ENCODE measurements at places on chromosomes 5 and 9. TPM values are rescaled to one million over a fixed set of nuclear protein-coding genes. Genes with fewer than 3 reads are reported as not detected.

Gene CTXN3
- not detected for polyA plus RNA-seq

- DNase-seq = peak; percentile 88
- no peaks in the 10 kb centered on the region for H3K27me3 ChIP-seq
- H3K36me3 ChIP-seq = no peaks in the 10 kb centered on the region
These were observed 1273.0 kb downstream of the EFNA5 start for GRCh38 chr5:106397700-106398099.

Gene LAMC3
- polyA plus RNA-seq = not detected

Gene UNC13B
- 5.5 TPM for polyA plus RNA-seq

Gene SLC25A48
- polyA plus RNA-seq = not detected

All from GM23248 (cell line).